ENCODE measurements at places on chromosomes 7 and 10. TPM values are rescaled to one million over a fixed set of nuclear protein-coding genes. Genes with fewer than 3 reads are reported as not detected.

- peak; percentile 31 for DNase-seq
Observed at GRCh38 chr7:99267481-99267840, 5.2 kb upstream of the MYH16 start.

DNA sequence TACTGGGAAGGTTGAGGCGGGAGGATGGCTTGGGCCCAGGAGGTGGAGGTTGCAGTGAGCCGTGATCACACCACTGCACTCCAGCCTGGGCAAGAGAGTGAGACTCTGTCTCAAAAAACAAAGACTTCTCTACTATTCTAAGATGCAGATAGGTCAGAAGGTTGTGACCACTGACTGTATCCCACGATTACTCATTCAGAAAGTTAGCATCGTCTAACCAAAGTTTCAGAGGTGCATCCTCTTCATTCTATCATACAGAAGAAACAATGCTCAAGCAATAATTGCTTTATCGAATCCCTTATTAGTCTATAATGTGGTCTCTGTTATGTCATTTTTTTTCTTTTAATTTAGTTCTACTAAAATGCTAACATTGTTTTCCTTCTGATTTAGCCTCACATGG lies 348.7 kb upstream of the LRGUK start:
- no peak for DNase-seq

DNA sequence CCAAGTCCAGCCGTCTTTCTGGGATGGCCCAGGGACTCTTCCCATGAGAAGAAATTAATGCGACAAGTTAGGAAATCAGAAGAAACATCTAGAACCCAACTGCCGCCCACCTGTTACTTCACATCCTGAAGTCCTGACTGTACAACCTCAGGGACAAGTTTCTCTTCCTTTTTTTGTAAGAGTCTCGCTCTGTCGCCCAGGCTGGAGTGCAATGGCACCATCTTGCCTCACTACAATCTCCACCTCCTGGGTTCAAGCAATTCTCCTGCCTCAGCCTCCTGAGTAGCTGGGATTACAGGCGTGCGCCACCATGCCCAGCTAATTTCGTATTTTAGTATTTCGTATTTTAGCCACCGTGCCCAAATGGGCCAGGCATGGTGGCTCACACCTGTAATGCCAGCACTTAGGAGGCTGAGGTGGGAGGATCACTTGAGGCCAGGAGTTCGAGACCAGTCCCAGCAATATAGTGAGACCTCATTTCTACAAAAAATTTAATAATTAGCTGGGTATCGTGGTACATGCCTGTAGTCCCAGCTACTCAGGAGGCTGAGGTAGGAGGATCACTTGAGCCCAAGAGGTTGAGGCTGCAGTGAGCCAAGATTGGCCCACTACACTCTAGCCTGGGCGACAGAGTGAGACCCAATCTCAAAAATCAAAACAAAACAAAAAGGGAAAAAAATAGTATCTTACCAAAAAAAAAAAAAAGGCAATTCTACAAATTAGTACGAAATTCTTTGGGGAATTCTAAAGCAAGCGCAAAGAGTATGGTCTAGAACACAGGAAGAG lies 20.8 kb downstream of the LAT2 start:
- DNase-seq: no peak

GRCh38 chr10:77513220-77513619 lies 124.4 kb downstream of the KCNMA1 start:
- no peak for DNase-seq

DNA sequence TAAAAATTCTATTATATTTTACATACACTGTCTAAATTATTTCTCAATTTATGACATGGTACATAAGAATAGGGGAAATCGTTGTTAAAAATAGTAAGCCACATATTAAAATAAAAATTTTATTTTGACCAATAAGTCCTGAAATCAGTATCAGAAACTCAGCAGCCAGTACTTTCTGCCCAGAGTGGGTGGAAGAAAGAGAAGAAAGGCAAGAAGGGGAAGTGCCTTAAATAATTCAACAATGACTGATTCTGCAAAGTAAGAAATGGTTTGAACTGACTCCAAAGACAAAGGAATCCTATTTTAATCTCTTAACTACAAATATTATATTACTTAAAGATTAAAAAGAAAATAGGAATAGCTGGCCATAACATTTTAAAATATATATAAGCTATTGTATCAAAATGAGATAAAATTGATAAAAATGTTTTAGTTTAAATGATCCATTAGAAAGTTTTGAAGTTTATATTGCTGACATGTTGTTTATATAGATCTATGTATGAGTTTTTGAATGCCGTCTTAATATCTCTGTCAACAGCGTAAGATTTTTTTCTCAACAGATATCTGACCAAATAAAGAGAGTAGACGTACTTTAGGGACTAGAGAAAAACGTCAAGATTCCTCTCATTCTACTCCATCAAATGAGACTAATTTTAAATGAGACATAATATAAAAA lies 30.2 kb upstream of the NRCAM start:
- DNase-seq: no peak

The SH2D4B gene
- not detected for total RNA-seq

GRCh38 chr7:148572067-148572522 lies 18.5 kb upstream of the C7orf33 start:
- DNase-seq: no peak

GRCh38 chr10:77032188-77032570 lies 605.4 kb downstream of the KCNMA1 start:
- DNase-seq: no peak

DNA sequence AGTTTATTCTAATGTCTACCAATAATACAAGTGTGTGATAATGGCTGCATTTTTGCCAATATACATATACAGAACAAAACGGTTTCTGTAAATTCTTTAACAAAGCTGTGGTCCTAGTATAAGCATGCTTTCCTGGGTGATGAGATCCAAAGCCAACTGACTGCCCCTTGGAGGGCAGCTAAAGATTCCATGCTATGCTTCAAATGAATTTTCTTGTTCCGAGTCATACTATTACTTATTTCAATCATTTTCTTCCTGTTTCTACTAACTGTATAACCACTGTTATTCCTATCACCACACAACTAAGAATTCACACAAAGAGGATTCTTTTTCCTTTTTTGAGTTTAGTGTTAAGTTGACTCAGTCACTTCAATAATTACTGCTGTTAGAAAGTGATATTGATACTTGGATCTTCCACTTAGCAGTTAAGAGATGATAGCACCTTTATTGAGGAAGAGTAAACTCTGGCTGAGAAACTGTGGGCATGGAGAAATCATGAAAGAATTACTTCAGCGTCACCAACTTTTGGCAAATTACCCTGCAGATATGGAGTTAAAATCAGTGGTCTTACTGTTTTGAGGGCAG lies 197.5 kb downstream of the ARL4A start:
- DNase-seq: no peak

- DNase-seq: no peak
Observed at GRCh38 chr7:65475734-65476319, 102.2 kb downstream of the ZNF92 start.

The ASIC3 gene
- 2.0 TPM for total RNA-seq

The SLC26A5 gene
- total RNA-seq: not detected

The NUTM2A gene
- 2.7 TPM for total RNA-seq

GRCh38 chr10:129274748-129275474 lies 192.1 kb upstream of the MGMT start:
- DNase-seq: no peak

DNA sequence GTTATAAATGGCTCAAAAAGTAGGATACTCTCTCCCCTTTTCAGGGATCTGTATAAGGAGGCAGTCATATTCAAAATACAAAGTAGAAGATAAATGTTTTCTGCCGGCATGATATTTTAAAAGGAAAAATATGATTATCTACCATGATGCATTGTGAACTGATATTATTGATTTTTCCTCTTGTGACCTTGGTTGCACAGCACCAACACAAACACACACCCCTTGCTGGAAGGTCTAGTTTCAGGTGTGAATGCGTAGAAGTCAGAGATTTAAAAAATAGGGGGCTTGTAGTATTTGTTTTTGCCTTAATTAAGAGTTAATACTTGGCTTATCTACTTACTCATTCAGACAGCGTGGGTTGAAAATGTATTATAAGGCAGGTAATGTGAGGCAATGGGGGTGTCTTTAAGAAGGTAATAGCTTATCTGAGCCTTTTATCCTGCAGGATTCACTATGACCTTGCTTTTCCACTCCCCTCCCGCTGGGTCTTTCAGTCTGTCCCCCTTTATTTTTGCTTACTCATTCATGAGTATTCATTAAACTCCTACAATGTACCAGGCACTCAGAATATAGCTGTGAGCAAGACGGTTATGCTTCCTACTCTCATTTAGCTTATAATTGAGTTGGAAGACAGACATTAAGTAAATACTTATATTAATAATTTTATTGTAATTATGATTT lies 390.6 kb downstream of the SDK1 start:
- no peak for DNase-seq

DNA sequence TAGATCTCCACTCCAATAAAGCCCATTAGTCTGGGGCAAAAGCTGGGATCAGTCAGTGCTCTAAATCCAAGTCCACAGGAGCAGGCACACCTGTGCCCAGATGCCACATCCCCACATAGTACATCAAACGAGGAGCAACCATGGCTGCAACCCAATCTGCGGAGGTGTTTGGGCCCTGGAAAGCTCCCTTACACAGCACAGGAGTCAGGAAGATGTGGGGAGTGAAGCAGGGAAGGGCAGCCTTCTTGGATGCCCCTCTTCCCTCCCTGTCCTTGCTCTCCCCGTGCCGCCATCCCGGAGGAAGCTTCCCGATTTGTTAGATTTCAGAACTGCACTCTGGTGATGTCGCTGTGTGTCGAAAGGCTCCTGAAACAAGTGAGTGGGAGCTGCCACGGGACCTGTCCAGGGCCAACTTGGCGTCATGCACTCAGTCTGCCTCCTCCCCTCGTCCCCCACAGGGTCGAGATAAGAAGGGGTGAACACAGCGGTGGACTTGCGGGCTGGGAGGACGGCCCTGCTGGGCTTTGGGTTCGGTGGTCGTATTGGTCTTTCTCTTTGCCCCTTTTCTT lies 230.6 kb upstream of the GRB10 start:
- DNase-seq: no peak

- DNase-seq: no peak
Observed at GRCh38 chr10:49756641-49757040, 5.5 kb downstream of the OGDHL start.

The CUZD1 gene
- not detected for total RNA-seq

- DNase-seq: no peak
Observed at GRCh38 chr7:73758581-73759138, 11.4 kb downstream of the CLDN3 start.

DNA sequence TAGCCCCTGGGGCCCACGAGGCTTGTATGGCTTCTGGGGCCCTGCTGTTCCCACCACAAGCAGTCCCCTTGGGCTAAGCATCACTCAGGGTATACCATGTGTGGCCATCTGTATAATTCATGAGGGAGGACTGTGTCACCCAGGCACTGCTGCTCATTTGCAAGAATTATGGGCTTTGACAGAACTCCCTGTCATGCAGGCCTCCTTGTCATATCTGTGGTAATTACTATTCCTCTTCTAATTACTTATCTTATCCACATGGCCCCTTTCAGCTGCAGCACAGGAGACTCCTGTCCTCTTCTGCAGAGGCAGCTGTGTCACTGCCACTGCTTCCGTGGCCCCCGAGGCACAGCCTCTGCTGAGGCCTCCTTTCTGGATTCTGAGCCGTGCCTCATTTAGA lies 46.3 kb downstream of the LRMDA start:
- no peak for DNase-seq

- DNase-seq: no peak
Observed at GRCh38 chr10:77290528-77291155, 347.0 kb downstream of the KCNMA1 start.

The TBL2 gene
- 17.1 TPM for total RNA-seq

GRCh38 chr7:22765609-22766008 lies 38.6 kb downstream of the IL6 start:
- no peak for DNase-seq

DNA sequence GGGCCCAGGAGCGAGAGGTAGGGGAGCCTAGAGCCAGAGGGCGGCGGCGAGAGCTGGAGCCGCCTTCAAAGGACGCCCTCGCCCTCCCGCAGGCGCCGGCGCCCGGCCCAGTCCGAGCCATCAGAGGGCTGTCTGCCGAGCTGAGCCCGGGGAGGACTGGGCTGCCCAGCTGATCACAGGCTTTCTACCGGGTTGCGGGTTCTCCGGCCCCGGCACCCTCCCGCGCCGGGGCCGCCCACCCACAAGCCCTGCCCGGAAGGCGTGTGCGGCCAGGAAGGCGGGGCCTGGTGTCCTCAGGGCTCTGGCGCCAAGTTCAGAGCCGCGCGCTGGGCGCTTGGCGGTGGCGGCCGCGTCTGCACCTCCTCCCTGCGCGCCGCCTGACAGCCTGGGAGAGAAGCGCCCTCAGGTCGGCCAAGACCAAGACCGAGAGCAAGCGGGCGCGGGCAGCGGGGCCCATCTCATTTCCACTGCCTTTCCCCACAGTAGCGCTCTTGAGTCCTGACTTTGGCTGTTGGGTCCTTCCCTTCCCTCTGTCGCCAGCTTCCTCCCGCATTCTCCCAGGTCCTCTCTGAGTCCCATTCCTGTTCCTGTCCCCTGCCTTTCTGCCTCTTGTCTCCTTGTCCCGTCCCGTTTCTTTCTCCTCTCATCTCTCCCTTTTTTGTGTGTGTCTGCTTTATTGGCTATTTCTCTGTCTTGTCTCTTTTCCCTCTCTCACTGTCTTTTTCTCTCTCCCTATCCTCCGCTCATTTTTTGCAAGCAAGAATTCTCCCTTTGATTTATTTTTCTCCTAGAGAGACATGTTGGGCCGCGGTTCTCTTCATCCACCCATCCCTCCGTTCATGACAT lies 60.6 kb upstream of the MSMB start:
- DNase-seq: no peak

DNA sequence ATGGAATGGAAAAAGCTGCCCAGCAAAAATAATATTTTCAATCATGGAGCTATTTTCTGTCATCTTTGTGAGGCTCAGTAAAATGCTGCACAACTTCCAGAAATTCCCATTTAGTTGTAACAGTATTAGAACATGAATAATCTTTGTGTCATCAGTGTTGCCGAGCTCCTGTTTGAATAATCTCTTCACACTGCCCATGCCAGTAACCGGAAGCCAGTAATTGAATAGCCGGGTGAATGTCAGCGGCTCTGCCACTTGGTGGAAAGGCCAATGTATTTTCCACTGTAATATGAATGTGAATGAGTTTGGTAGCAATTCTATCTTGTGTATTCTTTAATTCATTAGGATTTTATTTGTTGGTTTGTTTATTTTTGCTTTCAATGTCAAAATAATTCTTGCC lies 172.5 kb upstream of the INSYN2A start:
- no peak for DNase-seq

DNA sequence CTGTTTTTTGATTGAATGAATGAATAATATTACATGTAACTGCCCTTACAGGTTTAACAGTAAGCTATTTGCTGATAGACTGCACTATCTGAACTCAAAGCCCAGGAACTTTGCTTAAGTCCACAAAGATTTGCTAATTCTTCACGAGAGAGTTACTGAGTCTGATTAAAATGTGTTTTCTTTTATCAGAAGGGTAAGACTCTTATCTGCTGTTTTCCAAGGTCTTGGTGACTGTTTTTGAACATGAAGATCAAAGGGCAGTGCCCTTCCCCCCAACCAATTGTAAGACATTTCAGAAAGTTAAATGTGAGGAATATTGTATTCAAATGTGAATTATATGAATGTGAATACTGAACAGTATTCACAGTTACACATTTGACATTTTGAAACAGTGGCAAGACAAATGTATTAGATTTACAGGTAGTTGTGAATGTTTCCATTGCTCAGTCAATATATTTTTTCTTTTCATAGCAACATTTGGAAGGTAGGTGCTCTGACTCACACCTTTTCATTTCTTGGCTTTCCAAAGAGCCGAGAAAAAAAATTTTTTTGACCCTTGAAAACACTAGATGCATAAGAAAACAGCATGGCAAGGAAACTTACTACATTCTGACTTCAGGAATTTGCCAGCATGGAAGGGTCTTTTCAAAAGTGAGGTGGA lies 62.7 kb downstream of the DKK1 start:
- no peak for DNase-seq
